CD4-positive, alpha-beta T cell treated with Interleukin-12 subunit alpha and Interleukin-12 subunit beta, for 1 hour (primary cell): ENCODE measurements at places on chromosomes 6 and 20.

DNA sequence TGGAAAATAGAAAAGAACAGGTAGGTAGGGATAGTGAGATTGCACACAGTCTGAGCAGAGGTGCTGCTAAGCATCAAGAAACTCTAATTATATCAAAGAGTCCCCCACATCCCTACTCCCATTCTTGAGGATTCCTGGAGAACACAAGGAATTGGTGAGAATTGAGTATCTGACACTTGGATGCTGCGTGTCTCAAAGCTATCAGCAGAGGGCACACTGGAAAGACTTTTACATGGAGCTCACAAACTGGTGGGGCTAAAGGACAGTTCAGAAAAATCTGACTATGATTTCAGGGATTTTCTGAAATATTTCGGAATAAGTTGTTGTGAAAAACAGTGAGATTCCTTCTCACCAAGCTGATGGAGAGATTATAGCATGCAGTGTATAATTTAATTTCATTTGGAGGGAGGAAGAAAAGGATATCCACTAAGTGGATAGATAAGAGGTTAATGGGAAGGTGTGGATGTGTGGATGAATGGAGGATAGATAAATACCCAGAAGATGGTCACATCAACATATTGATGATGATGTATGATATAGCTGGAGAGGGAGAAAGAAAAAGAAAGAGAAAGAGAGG, 215.4 kb upstream of the DEFB112 start:
- DNase-seq = no peak

- no peak for DNase-seq
These were observed 4.9 kb downstream of the ECI2 start for GRCh38 chr6:4130357-4130987.

DNA sequence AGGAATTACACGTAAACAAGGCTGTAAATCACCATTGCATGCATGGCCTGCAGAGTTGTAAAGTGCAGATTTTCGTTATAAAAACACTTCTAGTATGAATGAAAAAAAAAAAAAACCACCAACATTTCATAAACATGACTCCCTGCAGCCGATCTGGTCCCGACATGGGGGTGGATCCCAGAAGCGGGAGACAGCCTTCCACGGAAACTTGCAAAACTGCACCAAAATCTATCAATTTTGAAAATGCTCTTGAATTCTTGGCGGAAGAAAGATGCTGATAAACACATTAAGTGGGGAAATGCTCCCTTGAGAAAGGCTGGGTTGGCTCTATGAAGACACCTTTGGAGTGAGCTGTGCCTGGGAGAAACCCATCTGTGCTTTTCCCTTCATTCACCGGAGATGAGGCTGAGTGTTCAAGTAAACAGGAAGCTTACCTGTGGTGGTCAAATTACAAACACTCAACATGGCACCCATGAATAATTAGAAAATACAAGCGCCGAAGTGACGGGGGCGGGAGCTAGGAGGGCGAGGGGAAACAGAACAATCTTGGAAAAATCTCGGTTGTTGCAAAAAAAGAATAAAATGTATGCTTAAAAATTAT, 845 bp upstream of the ANKRD60 start:
- no peak for DNase-seq

DNA sequence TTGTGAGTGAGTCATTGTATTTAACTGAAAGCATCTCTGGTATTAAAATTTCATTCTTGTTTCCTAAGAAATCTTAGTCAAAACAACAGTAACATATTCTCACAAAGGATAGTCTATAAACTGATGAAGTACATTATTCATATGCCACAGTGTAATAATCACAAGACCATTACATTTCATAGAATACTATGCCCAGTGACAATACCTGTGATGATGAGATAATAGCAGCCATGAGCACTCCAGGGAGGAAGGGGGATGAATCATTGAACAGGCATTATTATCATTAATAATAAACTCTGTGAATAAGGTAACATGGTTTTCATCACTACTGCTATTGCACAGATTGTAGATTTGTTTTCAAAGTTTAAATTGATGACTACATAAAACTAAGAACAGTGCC, 667.9 kb downstream of the EPM2A start:
- no peak for DNase-seq

- no peak for DNase-seq
These were observed 19.7 kb upstream of the SYNJ2 start for GRCh38 chr6:157961832-157962575.

- DNase-seq = no peak
These were observed 718.0 kb downstream of the UTRN start for GRCh38 chr6:145003145-145003544.
